Stimulated activated CD8-positive, alpha-beta memory T cell treated with anti-CD3 and anti-CD28 coated beads, Interleukin-15, amount 100 ng/mL, for 4 hours (primary cell): ENCODE measurements at places on chromosomes 7 and 10.

DNA sequence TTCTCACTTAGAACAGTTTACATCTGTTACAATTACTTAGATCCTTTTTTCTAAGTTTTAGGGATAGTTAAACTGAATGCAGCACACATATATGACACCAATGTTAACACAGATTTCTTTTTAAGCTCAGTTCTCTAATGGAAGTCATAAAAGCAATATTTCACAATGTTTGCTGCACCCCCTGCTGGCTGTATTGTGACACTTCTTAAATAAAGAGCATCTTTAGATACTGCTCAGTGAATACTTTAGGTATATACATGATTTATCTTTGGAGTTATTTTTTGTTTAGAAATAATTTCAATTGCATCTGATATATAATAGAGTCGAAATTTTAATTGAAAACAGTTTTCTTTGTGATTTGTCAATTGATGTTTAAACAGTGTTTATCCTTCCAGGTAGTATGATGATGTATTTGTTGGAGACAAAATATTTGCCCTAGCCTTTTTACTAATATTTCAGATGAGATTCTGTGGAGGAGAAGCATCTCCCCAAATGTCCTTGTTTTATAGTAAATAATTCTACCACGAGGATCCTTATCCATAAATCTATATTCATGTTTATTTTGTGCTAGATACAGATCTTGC lies 174.4 kb downstream of the ST7 start:
- peak; percentile 20 for DNase-seq

DNA sequence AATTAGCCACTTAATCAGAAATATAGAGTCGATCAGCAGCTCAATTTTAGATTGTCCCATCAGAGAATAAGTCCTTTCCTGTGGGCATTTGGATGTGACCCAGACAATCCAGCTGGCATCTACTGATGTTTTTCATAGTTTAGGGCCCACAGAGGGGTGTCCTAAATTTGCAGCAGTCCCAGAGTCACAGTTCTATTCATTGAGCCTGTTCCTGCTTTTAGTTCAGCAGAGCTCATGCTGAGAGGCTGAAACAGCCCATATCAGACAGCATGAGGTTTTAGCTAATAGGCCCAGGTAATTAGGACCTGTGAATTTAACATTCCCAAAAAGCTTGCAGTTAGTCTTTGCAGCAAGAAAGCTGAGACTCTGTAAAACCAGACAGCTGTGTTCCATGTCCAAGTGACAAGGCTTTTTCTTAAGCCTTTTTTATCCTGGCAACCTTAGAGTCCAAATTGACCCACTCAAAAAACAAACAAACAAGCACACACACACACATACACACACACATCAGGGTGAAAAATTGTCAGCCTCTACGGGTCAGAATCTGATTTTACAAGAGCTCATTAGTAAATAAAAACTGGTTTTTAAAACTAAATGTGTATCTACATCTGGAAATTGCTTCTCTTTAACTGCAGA lies 33.7 kb downstream of the ANKIB1 start:
- DNase-seq: no peak

GRCh38 chr7:132771301-132771730 lies 195.0 kb upstream of the PLXNA4 start:
- DNase-seq: no peak

GRCh38 chr7:195010-195829 lies 2.8 kb downstream of the FAM20C start:
- no peak for DNase-seq

DNA sequence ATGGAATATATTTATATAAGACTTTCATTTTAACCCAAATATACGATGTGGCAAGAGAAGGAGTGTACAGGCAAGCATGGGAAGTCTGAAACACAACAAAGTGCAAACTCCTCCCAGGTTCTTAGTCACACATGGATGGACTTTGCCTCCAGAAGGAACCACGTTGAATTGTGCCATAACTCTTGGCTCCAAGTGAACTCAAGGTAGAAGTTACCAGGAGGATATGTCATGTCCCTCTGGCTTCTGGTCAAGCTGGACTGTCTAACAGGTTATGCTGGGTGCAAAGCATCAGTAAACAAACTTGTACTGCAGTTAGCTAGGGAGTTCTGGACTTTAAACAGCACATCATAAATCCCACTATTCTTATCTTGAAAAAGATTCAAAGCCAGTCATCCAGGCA lies 328.3 kb upstream of the TEX47 start:
- no peak for DNase-seq

GRCh38 chr10:47253030-47253637 lies 46.9 kb upstream of the GDF10 start:
- no peak for DNase-seq

DNA sequence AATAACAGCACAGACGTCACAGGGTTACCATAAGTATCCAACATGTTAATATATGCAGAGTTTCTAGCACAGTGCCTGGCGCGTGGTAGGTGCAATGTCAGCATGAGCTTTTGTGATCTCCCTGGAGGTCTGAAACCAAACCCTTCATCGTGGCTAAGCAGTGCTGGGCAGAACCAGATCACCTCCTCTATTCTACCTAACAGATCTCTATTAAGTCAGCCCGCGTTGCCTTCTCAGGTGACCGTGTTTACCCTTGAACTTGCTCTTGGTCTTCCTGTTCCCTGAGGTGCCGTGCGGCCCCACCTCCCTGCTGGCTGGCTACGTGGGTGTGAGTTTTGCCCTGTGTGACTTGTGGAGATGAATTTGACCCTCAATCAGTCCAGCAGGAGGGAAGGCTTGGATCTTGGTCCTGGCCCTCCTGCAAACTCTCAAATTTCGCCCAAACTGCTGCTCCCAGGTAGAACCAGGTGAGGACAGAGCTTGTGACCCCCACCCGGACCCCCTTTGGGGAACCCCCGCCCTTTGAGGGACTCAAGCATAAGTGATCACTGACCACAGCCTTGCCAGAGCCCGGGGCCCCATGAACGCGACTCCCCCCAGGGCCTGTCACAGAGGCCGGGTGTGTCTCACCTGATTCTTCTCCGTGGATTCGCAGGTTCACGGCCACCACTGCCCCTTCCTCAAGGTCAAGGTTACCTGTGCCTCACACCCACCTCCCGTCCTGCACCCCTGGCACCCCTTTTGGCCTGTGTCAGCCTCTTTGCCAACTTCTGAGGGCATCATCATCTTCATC lies 54.2 kb downstream of the ELFN1 start:
- no peak for DNase-seq

DNA sequence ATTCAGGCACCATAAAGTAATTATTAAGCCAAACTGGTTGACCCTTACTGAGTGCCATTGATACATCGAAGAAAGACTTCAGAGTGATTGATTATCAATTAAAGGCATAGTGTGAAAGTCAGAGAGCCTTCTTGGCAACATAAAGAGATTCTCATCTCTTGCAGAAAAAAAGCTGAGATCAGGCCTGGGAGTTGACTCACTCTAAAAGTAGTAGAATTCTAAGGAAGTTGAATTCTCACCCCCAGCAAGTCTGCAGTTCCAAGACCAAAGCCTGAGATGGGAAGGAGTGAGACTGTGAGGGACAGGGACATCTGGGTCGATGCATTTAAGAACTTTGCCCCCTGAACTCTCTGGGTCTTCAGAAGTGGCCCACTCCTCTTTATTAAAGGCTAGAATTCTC lies 21.6 kb upstream of the ERCC6 start:
- no peak for DNase-seq

- DNase-seq: no peak
Observed at GRCh38 chr7:52249741-52250140, 785.7 kb upstream of the POM121L12 start.
